ENCODE measurements at places on chromosomes 3 and 15. TPM values are rescaled to one million over a fixed set of nuclear protein-coding genes. Genes with fewer than 3 reads are reported as not detected.

BNIP2 gene
- polyA plus RNA-seq: 29.2 TPM

FAH gene
- polyA plus RNA-seq: 23.8 TPM

ALDH1A2 gene
- polyA plus RNA-seq: 2.3 TPM

DNA sequence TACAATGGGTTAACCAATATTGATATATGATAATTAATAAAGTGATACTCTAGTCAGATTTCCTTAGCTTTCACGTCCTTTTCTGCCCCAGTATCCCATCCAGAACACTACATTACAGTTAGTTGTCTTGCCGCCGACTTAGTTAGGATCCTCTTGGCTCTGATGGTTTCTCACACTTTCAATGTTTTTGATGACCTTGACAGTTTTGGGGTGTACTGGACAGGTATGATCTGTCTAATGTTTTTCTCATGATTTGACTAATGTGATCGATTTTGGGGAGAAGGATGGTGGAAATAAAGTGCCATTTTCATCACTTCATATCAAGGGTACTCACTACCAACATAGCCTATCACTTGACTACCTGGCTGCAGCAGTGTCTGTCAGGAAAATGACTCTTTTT is 245.0 kb upstream of the TMC3 start:
- no peak for DNase-seq

GRCh38 chr3:174441588-174442301 is 417.4 kb upstream of the NAALADL2 start:
- no peak for DNase-seq

All from heart right ventricle (tissue), 16 donors.